ENCODE measurements at places on chromosomes 12 and 14.

- no peak for DNase-seq
Observed at GRCh38 chr12:110590806-110591326, 7.7 kb upstream of the PPTC7 start.

- no peak for DNase-seq
Observed at GRCh38 chr14:59695198-59695597, 118.6 kb upstream of the CCDC175 start.

DNA sequence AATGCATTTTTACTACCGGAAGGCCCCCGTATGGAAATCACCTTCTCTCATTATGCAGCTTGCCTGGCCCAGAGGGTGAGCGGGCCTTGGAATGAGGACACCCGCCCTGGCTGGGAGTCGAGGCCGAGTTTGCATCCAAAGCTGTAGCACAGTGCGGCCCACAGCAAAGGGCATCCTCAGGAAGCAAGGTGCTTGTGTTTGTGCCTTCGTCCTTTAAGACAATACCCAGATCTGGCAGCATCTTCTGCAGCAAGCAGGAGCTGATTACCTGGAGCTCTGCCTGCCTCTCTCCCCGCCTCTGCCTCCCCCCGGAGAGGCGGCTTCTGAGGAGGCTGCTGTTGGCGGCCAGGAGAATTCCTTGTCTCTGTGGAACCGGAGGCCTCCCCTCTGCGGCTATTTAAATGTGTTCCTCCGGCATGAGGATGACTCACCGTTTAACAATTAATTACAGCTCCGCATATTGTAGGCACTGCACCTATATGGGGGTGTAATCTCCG is 145.3 kb downstream of the CACNA1C start:
- DNase-seq, result peak; percentile 52

- DNase-seq, result no peak
Observed at GRCh38 chr12:112031472-112031871, 18.2 kb downstream of the ERP29 start.

- DNase-seq, result peak; percentile 33
Observed at GRCh38 chr12:16165506-16165905, 112.0 kb downstream of the SLC15A5 start.

GRCh38 chr12:95733141-95733825 is 57.3 kb downstream of the NTN4 start:
- no peak for DNase-seq

GRCh38 chr14:63604626-63605025 is 37.0 kb downstream of the WDR89 start:
- no peak for DNase-seq

- no peak for DNase-seq
Observed at GRCh38 chr12:18436170-18436569, 174.9 kb downstream of the PIK3C2G start.

DNA sequence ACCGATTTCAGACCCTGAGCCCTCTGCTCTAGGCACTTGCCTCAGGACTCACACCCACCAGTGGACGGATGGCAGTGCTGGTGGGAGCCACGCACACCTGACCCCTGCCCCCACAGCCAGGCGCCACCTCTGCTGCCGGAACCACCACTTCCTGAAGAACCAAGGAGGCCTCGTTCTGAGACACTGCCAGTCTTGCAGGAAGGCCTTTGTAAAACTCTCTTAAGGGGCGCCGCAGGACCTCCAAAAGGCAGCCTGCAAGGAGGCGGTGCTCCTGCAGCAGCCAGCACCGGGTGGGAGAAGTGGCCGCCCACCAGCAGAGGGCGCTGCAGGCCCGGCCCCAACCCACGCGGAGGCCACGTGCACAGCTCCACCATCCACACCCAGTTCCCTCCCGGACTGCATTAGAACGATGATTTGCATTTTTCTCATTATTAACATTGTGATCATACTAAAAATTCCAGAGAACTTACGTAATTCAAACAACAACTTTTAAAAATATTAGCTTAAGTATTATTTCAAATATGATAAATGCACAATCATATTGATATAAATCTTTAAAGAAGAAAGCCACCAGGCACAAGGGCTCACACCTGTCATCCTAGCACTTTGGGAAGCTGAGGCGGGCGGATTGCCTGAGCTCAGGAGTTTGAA is 12.8 kb downstream of the STX2 start:
- DNase-seq, result peak; percentile 64

DNA sequence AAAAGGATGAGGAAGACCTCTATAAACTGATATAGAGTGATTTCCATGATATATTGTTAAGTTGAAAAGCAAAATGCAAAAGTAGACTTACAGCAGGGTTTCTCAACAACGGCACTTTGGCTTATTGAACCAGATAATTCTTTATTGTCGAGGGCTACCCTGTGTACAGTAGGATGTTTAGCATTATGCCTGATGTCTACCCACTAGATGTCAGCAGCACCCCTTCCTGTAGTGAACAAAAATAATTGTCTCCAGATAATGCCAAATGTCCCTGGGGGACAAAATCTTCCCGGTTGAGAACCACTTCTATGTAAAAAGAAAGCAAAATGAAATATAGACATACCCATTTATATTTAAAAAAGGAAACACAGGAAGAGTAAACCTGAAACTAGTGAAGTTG is 32.4 kb downstream of the ABCD2 start:
- no peak for DNase-seq

DNA sequence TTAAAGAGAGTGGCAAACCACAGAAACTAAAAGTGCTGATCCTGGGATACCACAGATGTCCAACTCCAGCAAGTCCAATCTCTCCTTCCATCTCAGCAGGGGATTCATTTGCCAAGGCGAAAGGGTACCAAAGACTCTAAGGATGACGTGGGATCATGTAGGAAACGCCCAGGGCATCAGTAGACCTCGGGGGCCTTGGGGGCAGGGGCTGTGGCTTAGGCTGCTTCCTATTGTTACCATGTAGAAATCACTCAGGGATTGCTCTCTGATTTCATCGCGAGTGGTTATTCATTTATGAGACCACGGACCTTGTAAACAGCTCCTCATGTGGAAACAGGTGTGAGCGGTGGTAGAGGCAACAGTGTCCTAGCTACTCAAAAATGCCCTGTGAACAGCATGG is 149.3 kb upstream of the FKBP4 start:
- no peak for DNase-seq

- DNase-seq, result no peak
Observed at GRCh38 chr14:75198291-75198933, 22.0 kb upstream of the TMED10 start.

DNA sequence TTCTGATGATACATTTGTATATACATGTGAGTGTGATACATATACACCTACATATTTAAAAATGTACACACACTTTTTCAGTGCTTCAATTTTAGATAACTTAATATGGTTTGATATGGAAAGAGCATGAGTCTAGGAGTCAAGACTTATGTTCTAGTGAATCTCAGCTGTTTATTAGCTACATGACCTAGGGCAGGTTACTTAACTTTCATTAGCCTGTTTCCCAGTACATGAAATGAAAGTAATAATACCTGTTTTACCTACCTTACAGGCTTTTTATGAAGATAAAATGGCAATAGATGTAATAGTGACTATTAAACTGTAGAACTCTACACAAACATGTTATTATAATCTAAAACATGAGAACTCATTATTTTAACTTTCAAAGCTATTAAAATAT is 39.5 kb downstream of the KIF21A start:
- no peak for DNase-seq

GRCh38 chr14:65961004-65961403 is 525.2 kb upstream of the CCDC196 start:
- DNase-seq, result peak; percentile 67

DNA sequence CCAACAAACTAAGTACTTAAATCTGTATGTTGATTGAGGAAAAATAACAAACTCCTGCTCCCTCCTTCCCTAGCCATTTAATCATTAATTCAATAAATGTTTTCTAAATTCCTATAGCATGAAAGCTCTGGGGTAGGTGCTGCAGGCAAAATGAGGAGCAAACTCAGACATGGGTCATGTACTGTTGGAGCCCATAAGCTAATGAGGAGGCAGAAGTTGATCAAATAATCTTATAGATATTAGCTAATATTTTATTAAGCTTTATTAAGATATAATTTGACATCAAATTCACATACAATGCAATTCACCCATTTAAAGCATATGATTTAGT is 70.6 kb downstream of the SYNE2 start:
- DNase-seq, result no peak

Measured in iPS DF 6.9 (cell line).